ENCODE measurements at places on chromosomes 7 and 10. TPM values are rescaled to one million over a fixed set of nuclear protein-coding genes. Genes with fewer than 3 reads are reported as not detected.

GRCh38 chr7:8531991-8532515 lies 98.6 kb downstream of the NXPH1 start:
- no peak overlapping the region for H3K27ac ChIP-seq
- no peaks in the 10 kb centered on the region for H3K4me1 ChIP-seq
- H3K4me3 ChIP-seq, result no peak overlapping the region
- no peak for DNase-seq

DNA sequence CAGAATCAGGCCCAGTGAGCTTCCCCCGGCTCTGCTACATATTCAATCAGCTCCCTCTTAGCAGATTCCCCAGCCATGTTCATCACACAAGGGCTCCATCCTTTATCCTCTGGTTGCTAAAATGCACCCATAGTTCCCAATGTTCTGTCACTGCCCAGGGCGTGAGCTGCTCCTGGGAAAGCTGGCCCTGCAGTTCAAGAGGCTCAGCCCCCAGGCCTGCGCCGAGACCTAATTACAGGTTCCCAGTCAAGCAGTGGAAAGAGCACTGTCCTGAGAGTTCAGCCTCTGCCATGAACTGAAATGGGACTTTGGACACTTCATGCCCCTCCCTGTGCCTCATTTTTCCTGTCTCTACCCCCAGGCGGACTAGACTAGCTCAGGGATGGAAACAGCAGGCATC lies 75.6 kb downstream of the GPR26 start:
- H3K27ac ChIP-seq, result no peak overlapping the region
- no peaks in the 10 kb centered on the region for H3K4me1 ChIP-seq
- no peak overlapping the region for H3K4me3 ChIP-seq
- no peaks in the 10 kb centered on the region for H3K36me3 ChIP-seq
- no peaks in the 10 kb centered on the region for H3K27me3 ChIP-seq
- no peak for DNase-seq

DNA sequence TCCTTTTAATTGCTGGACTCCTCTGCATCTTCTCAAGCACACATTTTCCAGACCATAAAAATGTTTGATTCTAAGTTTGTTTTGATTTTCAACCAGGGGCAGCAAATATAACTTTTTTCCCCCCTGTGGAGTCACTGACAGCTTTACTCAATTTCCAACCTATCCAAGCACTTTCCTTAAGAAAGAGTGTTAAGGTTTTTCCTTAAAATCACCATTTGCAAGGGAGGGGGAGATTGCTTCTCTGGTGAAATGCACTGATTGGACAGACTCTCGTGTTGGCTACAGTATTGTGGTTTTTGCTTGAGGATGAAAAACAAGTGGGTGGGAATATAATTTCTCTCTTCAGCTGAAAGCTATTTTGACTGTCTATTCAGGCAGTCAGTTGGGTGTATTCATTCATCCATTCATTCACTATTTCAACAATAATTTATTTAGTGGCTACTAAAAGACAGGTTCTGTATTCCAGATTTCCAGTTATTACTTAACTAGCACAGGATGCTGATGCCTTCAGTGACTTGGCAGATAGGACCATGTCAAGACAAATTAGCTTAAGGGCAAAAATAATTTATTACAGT lies 146.3 kb downstream of the BAMBI start:
- no peaks in the 10 kb centered on the region for H3K36me3 ChIP-seq
- no peak overlapping the region for H3K4me3 ChIP-seq
- no peaks in the 10 kb centered on the region for H3K4me1 ChIP-seq
- no peaks in the 10 kb centered on the region for H3K27me3 ChIP-seq

DNA sequence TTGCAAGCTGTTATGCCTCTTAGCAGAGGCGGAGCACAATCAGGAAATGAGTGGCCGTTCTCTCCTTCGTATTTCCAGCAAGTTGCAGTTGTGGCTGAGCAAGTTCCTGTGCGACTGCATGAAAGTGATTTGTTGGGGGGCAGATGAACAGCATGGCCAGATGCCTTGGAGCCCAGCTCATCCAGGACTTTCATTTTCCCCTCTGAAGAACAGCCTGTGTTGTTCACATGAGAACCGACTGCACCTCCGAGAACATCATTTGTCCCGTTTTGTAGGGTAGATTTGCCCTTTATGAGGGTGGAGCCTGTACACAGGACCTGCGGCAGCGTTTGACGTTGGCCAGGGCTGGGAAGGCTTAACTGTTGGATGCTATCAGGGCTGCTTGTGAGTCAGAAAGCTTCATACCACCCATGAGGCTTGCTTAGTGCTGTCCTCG lies 4.4 kb downstream of the BAG3 start:
- peak overlapping the region; percentile 80 for H3K4me3 ChIP-seq
- peak; percentile 84 for DNase-seq
- no peaks in the 10 kb centered on the region for H3K36me3 ChIP-seq
- peak overlapping the region; percentile 98 for H3K27ac ChIP-seq
- peaks cover 72% of the 10 kb centered on the region for H3K4me1 ChIP-seq
- H3K27me3 ChIP-seq, result no peaks in the 10 kb centered on the region

GRCh38 chr10:31749981-31750840 lies 178.4 kb downstream of the ARHGAP12 start:
- H3K4me1 ChIP-seq, result peaks cover 29% of the 10 kb centered on the region
- H3K36me3 ChIP-seq, result no peaks in the 10 kb centered on the region
- no peak for DNase-seq
- H3K27ac ChIP-seq, result peak overlapping the region; percentile 61
- no peaks in the 10 kb centered on the region for H3K27me3 ChIP-seq

DNA sequence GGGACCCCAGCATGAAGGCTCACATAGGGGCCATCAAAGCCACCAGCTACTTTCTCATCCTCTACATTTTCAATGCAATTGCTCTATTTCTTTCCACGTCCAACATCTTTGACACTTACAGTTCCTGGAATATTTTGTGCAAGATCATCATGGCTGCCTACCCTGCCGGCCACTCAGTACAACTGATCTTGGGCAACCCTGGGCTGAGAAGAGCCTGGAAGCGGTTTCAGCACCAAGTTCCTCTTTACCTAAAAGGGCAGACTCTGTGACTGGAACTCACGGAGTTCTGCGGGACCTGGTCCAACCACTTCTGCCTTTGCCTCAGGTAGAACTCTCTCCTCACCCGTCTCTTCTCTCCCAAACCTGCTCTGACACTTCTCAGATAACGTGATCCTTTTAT lies 945 bp downstream of the TAS2R40 start:
- no peak for DNase-seq
- H3K36me3 ChIP-seq, result no peaks in the 10 kb centered on the region
- no peak overlapping the region for H3K4me3 ChIP-seq
- no peaks in the 10 kb centered on the region for H3K4me1 ChIP-seq
- H3K27ac ChIP-seq, result no peak overlapping the region

- no peak overlapping the region for H3K4me3 ChIP-seq
- H3K27me3 ChIP-seq, result no peaks in the 10 kb centered on the region
- H3K27ac ChIP-seq, result no peak overlapping the region
- H3K4me1 ChIP-seq, result peaks cover 7% of the 10 kb centered on the region
- DNase-seq, result no peak
Measured at GRCh38 chr7:14900051-14900450, 2.5 kb downstream of the DGKB start.

DNA sequence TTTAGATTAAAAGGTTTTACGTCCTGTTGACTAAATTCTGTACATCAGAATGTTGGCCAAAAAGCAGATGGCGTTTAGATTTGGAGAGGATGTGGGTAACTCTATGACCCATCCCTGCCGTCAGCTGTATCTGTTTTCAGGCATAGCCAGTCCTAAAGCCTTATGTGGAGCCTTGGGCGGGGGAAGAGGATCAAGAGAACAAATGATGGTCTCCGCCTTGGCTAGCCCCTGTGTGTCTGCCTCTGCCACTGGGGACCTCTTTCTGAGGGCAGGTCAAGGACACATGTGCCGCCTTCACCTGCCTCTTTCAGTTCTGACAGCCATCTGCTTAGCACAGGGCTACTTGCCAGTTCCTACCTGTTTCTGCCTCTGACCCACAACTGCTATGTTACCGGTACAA lies 24.1 kb downstream of the PDSS1 start:
- peaks cover 33% of the 10 kb centered on the region for H3K36me3 ChIP-seq
- H3K4me1 ChIP-seq, result no peaks in the 10 kb centered on the region
- no peak for DNase-seq
- H3K4me3 ChIP-seq, result no peak overlapping the region
- no peak overlapping the region for H3K27ac ChIP-seq

DNA sequence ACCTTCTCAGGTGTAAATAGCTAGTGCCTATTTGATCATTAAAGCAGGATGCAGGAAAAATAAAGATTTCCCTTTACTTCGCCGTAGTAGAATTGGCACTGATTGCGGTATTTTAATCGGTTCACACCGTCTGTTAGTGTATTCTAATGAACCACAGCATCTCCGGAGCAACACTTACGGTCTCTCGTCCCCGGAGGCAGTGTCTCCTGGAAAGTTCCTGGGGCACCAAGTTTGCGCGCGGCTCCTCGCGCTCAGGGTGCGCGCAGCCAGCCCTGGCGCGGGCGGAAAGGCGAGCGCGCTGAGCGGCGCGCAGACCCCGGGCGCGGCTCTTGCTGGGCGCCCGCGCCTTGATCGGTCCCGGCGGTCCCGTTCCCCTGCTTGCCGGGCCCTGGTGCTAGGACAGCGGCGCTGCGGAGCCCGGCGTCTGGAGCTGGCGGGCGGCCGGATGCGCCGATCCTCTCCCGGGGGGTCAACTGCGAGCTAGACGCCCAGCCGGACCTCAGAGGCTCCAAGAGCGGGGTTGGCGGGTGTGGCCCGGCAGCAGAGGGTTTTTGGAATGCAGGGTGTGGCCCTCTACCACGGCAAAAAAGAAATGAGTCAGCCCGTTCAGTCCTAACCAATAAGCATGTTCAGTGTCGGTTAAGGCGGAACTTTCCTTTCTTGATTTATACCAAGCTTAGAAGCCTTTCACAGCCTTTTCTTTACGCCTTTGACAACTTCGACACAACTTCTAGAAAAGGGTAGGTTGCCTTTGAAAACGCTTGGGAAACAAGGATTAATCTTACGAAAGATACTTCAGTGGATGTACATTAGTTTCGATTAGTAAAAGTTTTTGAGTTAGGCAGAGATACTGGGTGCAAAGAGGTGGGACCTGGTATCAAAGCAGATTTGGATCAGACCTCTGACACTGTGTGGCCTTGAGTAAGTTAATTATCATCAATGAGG lies 166.8 kb upstream of the ASAH2 start:
- no peaks in the 10 kb centered on the region for H3K36me3 ChIP-seq
- DNase-seq, result peak; percentile 48
- H3K27ac ChIP-seq, result peak overlapping the region; percentile 70
- no peaks in the 10 kb centered on the region for H3K27me3 ChIP-seq

- no peaks in the 10 kb centered on the region for H3K27me3 ChIP-seq
- no peak overlapping the region for H3K27ac ChIP-seq
- no peak overlapping the region for H3K4me3 ChIP-seq
- H3K36me3 ChIP-seq, result no peaks in the 10 kb centered on the region
- no peak for DNase-seq
- H3K4me1 ChIP-seq, result no peaks in the 10 kb centered on the region
Measured at GRCh38 chr7:113460067-113460466, 341.7 kb upstream of the SMIM30 start.

- no peaks in the 10 kb centered on the region for H3K27me3 ChIP-seq
- DNase-seq, result no peak
- no peak overlapping the region for H3K4me3 ChIP-seq
- no peak overlapping the region for H3K27ac ChIP-seq
- H3K36me3 ChIP-seq, result no peaks in the 10 kb centered on the region
Measured at GRCh38 chr7:494906-495305, 24.7 kb downstream of the PDGFA start.

DNA sequence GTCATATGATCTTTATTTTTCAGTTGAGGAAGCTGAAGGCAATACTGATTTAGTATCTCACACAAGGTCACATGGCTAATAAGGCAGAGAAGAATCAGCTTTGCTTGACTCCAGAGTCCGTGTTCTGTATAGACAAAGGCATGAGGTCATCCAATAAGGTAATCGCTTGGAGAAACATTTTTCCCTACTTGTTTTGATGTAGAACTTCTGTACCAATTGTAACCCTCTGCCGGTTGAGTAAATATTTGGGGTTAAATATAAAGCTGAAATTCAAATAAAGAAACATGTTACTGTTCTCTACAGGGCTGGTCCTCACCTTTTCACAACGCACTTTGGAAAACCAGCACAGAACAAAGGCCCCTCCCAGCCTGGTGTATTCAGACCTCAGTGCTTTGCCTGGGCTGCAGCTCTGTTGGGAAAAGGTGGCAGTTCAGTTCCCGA lies 83.0 kb upstream of the INSYN2A start:
- H3K4me1 ChIP-seq, result no peaks in the 10 kb centered on the region
- H3K4me3 ChIP-seq, result no peak overlapping the region
- DNase-seq, result no peak
- no peak overlapping the region for H3K27ac ChIP-seq
- H3K27me3 ChIP-seq, result no peaks in the 10 kb centered on the region

- H3K4me3 ChIP-seq, result no peak overlapping the region
- H3K4me1 ChIP-seq, result no peaks in the 10 kb centered on the region
- H3K27ac ChIP-seq, result no peak overlapping the region
- DNase-seq, result no peak
Measured at GRCh38 chr10:70763567-70763966, 21.6 kb downstream of the TBATA start.

- DNase-seq, result no peak
- no peaks in the 10 kb centered on the region for H3K36me3 ChIP-seq
- no peaks in the 10 kb centered on the region for H3K27me3 ChIP-seq
- H3K4me3 ChIP-seq, result no peak overlapping the region
Measured at GRCh38 chr10:94183666-94184264, 179.0 kb downstream of the NOC3L start.

- no peak overlapping the region for H3K4me3 ChIP-seq
- no peaks in the 10 kb centered on the region for H3K27me3 ChIP-seq
- no peaks in the 10 kb centered on the region for H3K36me3 ChIP-seq
- H3K27ac ChIP-seq, result no peak overlapping the region
- peaks cover 3% of the 10 kb centered on the region for H3K4me1 ChIP-seq
- DNase-seq, result peak; percentile 22
Measured at GRCh38 chr7:63521-64021, 128.8 kb upstream of the FAM20C start.

- DNase-seq, result no peak
- H3K27me3 ChIP-seq, result no peaks in the 10 kb centered on the region
- H3K4me3 ChIP-seq, result no peak overlapping the region
- H3K36me3 ChIP-seq, result no peaks in the 10 kb centered on the region
- H3K4me1 ChIP-seq, result peaks cover 40% of the 10 kb centered on the region
Measured at GRCh38 chr7:55105952-55106351, 87.1 kb downstream of the EGFR start.

DNA sequence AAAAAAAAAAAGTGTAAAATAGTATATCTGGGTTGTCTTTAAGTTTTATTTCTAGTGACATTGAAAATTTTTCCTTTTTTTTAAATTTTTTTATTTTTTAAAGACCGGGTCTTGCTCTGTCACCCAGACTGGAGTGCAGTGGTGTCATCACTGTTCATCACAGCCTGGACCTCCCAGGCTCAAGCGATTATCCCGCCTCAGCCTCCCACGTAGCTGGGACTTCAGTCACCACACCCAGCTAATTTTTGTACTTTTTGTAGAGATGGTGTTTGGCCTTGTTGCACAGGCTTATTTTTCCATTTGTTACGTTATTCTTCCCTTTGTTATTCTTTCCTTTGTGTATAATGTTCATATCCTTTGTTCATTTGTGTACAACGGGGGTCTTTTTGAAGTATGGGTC lies 30.1 kb downstream of the TSPAN14 start:
- no peaks in the 10 kb centered on the region for H3K36me3 ChIP-seq
- no peak overlapping the region for H3K27ac ChIP-seq
- no peak for DNase-seq
- H3K27me3 ChIP-seq, result no peaks in the 10 kb centered on the region
- H3K4me3 ChIP-seq, result no peak overlapping the region

GRCh38 chr10:67306588-67307205 lies 380.9 kb downstream of the LRRTM3 start:
- no peaks in the 10 kb centered on the region for H3K36me3 ChIP-seq
- no peak overlapping the region for H3K4me3 ChIP-seq
- H3K27me3 ChIP-seq, result no peaks in the 10 kb centered on the region

MCM10 gene
- total RNA-seq, result 1.5 TPM

TAC1 gene
- 0.38 TPM for total RNA-seq

TAS2R40 gene
- total RNA-seq, result not detected

ZNF511 gene
- total RNA-seq, result 48.6 TPM

WEE2 gene
- not detected for total RNA-seq

LEP gene
- total RNA-seq, result not detected

ODAD2 gene
- total RNA-seq, result not detected

Measured in gastrocnemius medialis (tissue), 4 donors.